ENCODE measurements at places on chromosomes 6 and 20.

- DNase-seq: peak; percentile 25
Observed at GRCh38 chr20:2283706-2284423, 11.9 kb upstream of the TGM3 start.

- DNase-seq: no peak
Observed at GRCh38 chr6:105212587-105212986, 32.8 kb upstream of the POPDC3 start.

DNA sequence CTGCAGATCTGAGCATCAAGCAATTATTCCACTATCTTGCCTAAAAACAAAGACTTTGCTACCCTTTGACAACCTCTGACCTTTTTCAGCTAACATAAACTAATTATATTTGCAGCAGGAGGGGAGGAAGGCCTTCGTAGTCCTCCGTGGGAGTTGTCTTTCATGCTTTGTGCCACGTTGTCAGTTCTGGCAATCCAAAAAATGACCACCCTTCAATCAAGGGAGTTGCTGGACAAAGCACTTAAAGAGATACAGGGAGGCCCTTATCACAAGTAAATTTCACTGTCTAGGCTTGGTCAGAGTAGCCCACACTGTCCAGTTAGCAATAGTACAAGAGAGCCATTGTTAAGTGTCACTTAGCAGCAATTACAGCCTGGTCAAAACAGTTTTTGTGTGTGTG, 578.9 kb downstream of the HAO1 start:
- no peak for DNase-seq

DNA sequence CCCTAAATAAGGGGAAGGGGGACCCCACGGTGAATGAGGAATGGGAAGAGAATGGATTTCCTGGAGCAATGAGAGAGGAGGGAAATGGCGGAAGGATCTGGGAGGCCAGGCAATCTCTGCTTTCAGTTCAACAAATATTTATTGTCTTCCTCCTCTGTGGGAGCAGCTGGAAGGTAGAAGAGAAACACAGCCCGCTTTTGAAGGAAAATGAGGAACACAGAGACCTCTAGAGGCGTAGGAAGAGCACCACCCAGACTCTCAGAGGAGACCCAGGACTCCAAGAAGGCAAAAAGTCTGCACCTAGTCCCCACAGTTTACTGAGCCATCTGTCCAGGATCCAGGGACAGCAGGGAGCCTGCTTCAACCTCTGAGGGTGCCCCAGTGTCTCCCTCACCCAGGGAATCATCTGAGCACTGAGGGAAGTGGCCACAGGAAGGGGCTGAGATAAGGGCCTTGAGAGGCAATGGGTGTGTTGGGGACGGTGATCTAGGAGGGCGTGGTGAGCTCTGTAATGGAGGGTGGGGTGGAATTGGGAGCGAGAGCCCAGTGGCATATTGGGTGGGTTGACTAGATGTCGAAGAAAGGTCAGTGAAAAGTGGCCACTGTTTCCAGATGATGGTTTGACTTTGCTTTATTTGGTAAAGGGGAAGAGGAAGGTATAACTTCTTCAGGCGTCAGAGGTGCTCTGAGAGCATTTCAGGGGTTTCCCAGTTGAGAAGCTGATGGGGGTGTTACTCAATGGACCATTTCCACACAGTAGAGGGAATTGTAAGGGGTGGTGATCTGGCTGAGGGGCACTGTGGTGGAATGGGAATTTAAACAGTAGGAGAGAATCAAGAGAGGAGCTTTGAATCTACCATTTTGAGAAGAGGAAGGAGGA, 610 bp downstream of the PSORS1C1 start:
- DNase-seq: no peak

DNA sequence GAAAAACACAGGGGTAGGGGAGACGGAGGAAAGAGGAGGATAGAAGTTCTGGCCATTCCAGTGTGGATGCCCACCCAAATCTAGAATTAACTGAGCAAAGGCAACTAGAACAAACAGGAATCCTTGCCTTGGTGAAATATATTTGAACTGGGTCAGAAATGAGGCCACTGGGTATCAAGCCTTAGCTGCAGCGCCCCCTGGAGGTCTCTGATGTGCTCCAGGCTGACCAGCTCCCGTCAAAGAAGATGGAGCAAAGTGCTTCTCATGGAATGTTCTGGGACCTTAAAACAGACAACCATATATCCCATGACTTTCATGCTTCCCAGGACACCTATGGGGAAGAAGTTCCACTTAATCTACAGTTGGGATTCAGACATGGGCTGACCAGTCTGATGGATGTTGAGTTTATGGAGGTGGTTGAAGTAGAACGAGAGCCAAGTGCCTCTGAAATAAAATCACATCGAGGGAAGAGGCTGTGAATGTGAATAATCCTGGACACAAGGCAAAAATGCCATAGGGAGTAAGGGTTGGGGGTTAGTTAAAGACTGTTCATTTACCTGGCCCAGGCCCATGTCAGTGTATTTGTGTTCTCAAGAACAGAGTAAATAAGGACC, 50.4 kb downstream of the HLA-DPB1 start:
- no peak for DNase-seq

DNA sequence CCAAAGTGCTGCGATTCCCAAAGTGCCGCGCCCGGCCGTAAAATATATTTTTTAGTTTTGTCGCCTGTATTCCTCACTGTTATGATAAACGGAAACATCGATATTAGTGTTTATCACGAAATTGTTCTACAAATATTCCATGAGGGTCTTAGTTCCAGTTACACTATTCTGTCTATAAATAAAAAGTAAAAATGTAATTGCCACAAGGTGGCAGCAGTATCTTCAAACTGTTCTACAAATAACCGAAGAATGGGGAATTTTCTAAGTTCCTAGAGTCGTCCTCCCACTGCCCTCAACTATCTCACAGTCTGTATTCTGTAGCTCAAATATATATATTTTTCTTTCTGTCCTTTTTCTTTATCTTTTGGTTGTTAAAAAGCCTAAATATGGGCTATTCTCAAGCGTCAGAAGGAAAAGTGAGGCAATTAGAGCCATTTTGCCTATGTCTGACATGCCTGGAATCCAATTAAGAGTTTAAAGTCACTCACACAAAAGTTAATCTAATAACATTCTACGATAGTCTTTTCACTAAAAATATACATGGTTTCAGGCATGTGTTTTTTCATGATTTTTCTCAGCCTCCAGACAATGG, 14.2 kb upstream of the FAM162B start:
- no peak for DNase-seq
